ENCODE measurements at places on chromosomes 6 and 20. TPM values are rescaled to one million over a fixed set of nuclear protein-coding genes. Genes with fewer than 3 reads are reported as not detected.
A peak's percentile ranks its signal among the peaks of the same experiment; 100 is the strongest.

GRCh38 chr6:166989427-166990032, 9.7 kb upstream of the CEP43 start:
- DNase-seq: no peak
- no peaks in the 10 kb centered on the region for H3K27me3 ChIP-seq
- H3K4me3 ChIP-seq: no peak overlapping the region
- H3K27ac ChIP-seq: no peak overlapping the region
- H3K4me1 ChIP-seq: no peaks in the 10 kb centered on the region

DNA sequence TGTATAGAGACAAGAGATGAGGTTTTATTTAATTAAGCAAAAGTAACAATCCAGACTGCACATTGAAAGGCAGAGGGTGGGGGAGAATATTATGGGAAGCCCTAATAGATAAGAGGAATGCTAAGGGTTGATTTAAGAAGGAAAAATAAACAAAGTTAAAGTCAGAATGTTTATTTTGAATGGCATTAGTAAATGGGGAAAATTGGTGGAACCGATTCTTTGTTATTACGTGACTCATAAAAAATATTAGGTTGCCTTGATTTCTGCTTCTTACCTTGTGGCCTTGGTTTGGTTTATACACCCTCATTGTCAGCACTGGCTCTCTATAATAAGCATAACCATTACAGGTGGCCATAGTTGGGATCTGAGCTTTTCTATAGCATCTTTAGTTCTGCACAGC, 674.8 kb upstream of the CITED2 start:
- H3K4me3 ChIP-seq: no peak overlapping the region
- H3K27ac ChIP-seq: no peak overlapping the region
- DNase-seq: no peak

DNA sequence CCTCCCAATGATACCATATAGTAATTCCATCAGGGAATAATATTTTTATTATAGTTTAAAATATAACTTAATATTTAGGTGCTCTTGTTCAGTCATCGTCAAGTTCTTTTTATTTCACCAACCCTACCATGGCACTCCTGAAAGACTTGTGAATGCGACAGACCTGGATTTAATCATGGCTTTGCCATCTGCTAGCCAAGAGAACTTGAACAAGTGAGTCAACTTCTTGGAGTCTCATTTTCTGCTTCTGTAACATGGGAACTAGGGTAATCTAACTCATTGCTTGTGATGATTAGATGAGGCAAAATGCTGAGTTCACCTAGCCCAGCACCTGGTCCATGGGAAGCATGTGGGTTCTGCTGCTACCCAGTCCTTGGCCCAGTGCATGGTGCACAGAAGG, 62.9 kb downstream of the ESR1 start:
- no peak for DNase-seq
- H3K27ac ChIP-seq: no peak overlapping the region
- H3K27me3 ChIP-seq: no peaks in the 10 kb centered on the region
- H3K4me1 ChIP-seq: no peaks in the 10 kb centered on the region
- H3K36me3 ChIP-seq: no peaks in the 10 kb centered on the region

GRCh38 chr6:39362487-39362865, 40.0 kb upstream of the KCNK16 start:
- H3K4me3 ChIP-seq: no peak overlapping the region
- H3K36me3 ChIP-seq: no peaks in the 10 kb centered on the region
- DNase-seq: no peak
- H3K27ac ChIP-seq: no peak overlapping the region
- peaks cover 3% of the 10 kb centered on the region for H3K27me3 ChIP-seq

- no peak overlapping the region for H3K4me3 ChIP-seq
- H3K4me1 ChIP-seq: no peaks in the 10 kb centered on the region
- DNase-seq: no peak
- H3K27me3 ChIP-seq: no peaks in the 10 kb centered on the region
- no peak overlapping the region for H3K27ac ChIP-seq
These were observed 663.9 kb downstream of the PRKN start for GRCh38 chr6:162063666-162064065.

DNA sequence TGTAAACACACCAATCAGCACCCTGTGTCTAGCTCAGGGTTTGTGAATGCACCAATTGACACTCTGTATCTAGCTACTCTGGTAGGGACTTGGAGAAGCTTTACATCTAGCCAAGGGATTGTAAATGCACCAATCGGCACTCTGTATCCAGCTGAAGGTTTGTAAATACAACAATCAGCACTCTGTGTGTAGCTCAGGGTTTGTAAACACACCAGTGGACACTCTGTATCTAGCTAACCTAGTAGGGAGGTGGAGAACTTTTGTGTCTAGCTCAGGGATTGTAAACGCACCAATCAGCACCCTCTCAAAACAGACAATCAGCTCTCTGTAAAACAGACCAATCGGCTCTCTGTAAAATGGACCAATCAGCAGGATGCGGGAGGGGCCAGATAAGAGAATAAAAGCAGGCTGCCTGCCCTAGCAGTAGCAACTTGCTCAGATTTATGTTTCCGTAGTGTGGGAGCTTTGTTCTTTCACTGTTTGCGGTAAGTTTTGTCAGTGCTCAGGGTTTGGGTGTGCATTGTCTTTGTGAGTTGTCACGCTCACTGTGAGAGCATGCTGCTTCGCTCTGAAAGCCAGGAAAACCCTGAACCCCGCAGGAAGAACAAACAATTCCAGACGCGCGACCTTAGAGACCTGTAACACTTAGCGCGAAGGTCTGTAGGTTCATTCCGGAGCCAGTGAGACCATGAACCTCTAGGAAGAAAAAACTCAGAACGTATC, 37.0 kb downstream of the RIOK1 start:
- H3K27ac ChIP-seq: no peak overlapping the region
- H3K36me3 ChIP-seq: no peaks in the 10 kb centered on the region
- H3K4me1 ChIP-seq: no peaks in the 10 kb centered on the region
- H3K4me3 ChIP-seq: no peak overlapping the region

Gene VPS52
- 26.9 TPM for total RNA-seq

- no peaks in the 10 kb centered on the region for H3K36me3 ChIP-seq
- H3K4me1 ChIP-seq: no peaks in the 10 kb centered on the region
- no peak overlapping the region for H3K27ac ChIP-seq
- DNase-seq: no peak
- H3K27me3 ChIP-seq: no peaks in the 10 kb centered on the region
These were observed 166.8 kb upstream of the GRIK2 start for GRCh38 chr6:101226677-101227135.

- no peak for DNase-seq
- no peaks in the 10 kb centered on the region for H3K27me3 ChIP-seq
- peaks cover 6% of the 10 kb centered on the region for H3K4me1 ChIP-seq
- no peaks in the 10 kb centered on the region for H3K36me3 ChIP-seq
- no peak overlapping the region for H3K27ac ChIP-seq
- H3K4me3 ChIP-seq: no peak overlapping the region
These were observed 833.2 kb downstream of the MAFB start for GRCh38 chr20:39855799-39856198.

- no peaks in the 10 kb centered on the region for H3K36me3 ChIP-seq
- no peaks in the 10 kb centered on the region for H3K27me3 ChIP-seq
- peak; percentile 57 for DNase-seq
These were observed 84.4 kb downstream of the SYNE1 start for GRCh38 chr6:152552616-152553209.

DNA sequence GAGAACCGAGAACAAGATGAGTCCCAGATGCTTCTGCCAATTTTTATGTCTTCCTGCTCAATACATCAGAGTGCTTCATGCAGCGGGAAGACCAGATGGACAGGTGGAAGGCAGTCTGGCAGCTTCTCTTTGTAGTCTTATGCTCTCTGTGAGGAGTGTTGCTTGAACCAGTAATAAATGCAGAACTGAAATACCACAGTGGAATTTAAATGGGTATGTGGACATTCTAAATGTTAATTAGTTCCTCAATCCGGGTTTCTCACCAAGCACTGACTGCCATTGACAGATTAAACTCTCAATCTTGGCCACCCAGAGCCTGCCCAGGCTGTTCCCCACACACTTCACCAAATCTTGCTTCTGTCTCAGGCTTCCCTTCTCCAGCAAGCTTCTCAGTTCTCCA, 695.5 kb upstream of the CHD6 start:
- H3K4me1 ChIP-seq: no peaks in the 10 kb centered on the region
- no peak overlapping the region for H3K27ac ChIP-seq
- no peak overlapping the region for H3K4me3 ChIP-seq
- no peak for DNase-seq
- no peaks in the 10 kb centered on the region for H3K36me3 ChIP-seq

Gene BPIFB2
- not detected for total RNA-seq

Gene ANGPT4
- 0.23 TPM for total RNA-seq

Gene SHLD1
- total RNA-seq: 2.7 TPM

Gene DPM1
- 52.6 TPM for total RNA-seq

DNA sequence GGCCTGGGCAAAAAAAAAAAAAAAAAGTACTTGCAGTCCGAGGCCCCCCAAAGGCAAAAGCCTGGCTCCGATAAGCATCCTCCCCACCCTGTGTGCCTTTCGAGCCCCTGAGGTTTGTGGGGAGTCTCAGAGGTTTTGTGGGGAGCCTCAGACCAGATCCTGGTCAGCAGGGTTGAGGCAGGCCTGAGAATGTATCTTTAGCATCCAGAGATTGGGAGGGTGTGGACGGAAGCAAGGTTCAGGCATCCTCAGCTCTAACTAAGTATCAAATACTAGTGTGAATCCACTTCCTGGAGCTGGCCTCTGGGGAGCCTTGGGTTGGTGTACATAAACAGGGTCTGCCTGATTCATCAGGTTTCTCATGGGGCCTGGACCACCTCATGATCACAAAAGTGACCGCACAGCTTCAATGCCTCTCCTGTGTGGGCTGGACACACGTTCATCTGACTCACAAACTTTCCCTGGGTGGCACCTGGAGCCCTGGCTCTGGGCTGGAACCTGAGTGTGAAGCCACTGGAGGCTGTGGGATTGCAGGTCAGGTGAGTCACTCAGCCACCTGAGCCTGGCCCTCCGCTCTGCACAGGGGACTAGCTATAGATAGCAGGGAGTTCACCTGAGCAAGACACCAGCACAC, 24.4 kb downstream of the PCMTD2 start:
- H3K4me3 ChIP-seq: no peak overlapping the region
- DNase-seq: no peak
- H3K4me1 ChIP-seq: peaks cover 4% of the 10 kb centered on the region
- H3K27me3 ChIP-seq: no peaks in the 10 kb centered on the region
- no peaks in the 10 kb centered on the region for H3K36me3 ChIP-seq

GRCh38 chr6:31614075-31614619, 887 bp upstream of the AIF1 start:
- DNase-seq: no peak
- H3K4me3 ChIP-seq: no peak overlapping the region
- H3K27me3 ChIP-seq: no peaks in the 10 kb centered on the region
- no peak overlapping the region for H3K27ac ChIP-seq

GRCh38 chr6:98433325-98434056, 400.9 kb upstream of the POU3F2 start:
- H3K36me3 ChIP-seq: no peaks in the 10 kb centered on the region
- no peak overlapping the region for H3K4me3 ChIP-seq
- H3K4me1 ChIP-seq: no peaks in the 10 kb centered on the region
- DNase-seq: no peak
- no peaks in the 10 kb centered on the region for H3K27me3 ChIP-seq
- no peak overlapping the region for H3K27ac ChIP-seq

DNA sequence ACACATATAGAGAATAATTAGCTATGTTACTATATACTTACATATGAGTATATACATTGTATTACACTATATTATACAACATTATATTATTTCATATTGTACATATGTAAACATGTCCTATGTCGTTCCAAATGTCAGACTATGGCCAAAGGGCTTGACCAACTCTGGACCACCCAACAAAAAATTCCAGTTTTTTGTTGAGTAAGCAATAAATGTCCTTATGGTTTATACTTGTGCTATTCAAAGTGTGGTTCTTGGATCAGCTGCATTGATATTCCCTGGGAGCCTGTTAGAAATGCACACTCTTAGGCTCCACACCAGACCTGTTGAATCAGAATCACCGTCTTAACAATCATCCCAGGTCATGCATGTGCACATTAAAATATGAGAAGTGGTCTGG, 225.4 kb upstream of the ZFP64 start:
- H3K4me3 ChIP-seq: no peak overlapping the region
- H3K36me3 ChIP-seq: no peaks in the 10 kb centered on the region
- no peak overlapping the region for H3K27ac ChIP-seq
- DNase-seq: no peak
- H3K4me1 ChIP-seq: no peaks in the 10 kb centered on the region

Gene CST5
- not detected for total RNA-seq

- H3K27ac ChIP-seq: no peak overlapping the region
- no peaks in the 10 kb centered on the region for H3K36me3 ChIP-seq
- no peaks in the 10 kb centered on the region for H3K27me3 ChIP-seq
- no peaks in the 10 kb centered on the region for H3K4me1 ChIP-seq
- no peak overlapping the region for H3K4me3 ChIP-seq
- no peak for DNase-seq
These were observed 931.1 kb upstream of the EYS start for GRCh38 chr6:66638099-66638498.

- peaks cover 29% of the 10 kb centered on the region for H3K4me1 ChIP-seq
- H3K36me3 ChIP-seq: peaks cover 4% of the 10 kb centered on the region
These were observed 34.7 kb upstream of the SYNCRIP start for GRCh38 chr6:85677234-85677956.

GRCh38 chr6:163774485-163774884, 360.0 kb downstream of the QKI start:
- no peaks in the 10 kb centered on the region for H3K27me3 ChIP-seq
- no peak overlapping the region for H3K4me3 ChIP-seq
- H3K36me3 ChIP-seq: no peaks in the 10 kb centered on the region
- no peak overlapping the region for H3K27ac ChIP-seq
- no peak for DNase-seq
- no peaks in the 10 kb centered on the region for H3K4me1 ChIP-seq

DNA sequence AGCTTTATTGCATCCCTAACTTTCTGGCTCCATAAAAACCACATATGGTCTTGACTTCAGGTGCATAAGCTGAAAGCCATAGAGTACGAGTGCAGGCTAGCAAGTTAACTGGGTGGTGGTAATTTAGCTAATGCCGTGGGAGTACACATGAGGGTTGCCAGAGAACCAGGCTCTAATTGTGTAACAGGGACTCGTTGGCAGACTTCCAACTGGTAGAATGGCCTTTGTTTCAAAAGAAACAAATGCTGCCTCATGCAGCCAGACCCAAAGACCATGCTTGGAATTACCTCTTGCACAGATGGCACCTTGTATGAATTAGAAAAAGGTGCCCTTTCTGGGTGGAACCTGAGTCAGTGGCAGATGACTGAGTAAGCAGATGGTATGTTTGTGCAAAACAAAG, 73.2 kb downstream of the LY86 start:
- peak; percentile 59 for DNase-seq
- H3K36me3 ChIP-seq: no peaks in the 10 kb centered on the region
- H3K4me3 ChIP-seq: no peak overlapping the region
- no peaks in the 10 kb centered on the region for H3K27me3 ChIP-seq

Measured in heart left ventricle (tissue), 16 donors.